ENCODE measurements at places on chromosomes 11 and 22. TPM values are rescaled to one million over a fixed set of nuclear protein-coding genes. Genes with fewer than 3 reads are reported as not detected.

Gene WBP2NL
- total RNA-seq, result 0.97 TPM

Gene LDLRAD3
- 22.1 TPM for total RNA-seq

Gene BIRC3
- 5.6 TPM for total RNA-seq

Gene OVCH2
- total RNA-seq, result not detected

Gene CECR2
- 1.2 TPM for total RNA-seq

Gene HTR3A
- not detected for total RNA-seq

Gene SMIM35
- total RNA-seq, result 0.12 TPM

Gene UPK3A
- not detected for total RNA-seq

Gene CD3D
- not detected for total RNA-seq

Gene OR52N4
- not detected for total RNA-seq

Gene UPK2
- total RNA-seq, result not detected

Gene KCNK4
- total RNA-seq, result not detected

Measured in glomerular endothelial cell (primary cell).